ENCODE measurements at places on chromosomes 5 and 9.

DNA sequence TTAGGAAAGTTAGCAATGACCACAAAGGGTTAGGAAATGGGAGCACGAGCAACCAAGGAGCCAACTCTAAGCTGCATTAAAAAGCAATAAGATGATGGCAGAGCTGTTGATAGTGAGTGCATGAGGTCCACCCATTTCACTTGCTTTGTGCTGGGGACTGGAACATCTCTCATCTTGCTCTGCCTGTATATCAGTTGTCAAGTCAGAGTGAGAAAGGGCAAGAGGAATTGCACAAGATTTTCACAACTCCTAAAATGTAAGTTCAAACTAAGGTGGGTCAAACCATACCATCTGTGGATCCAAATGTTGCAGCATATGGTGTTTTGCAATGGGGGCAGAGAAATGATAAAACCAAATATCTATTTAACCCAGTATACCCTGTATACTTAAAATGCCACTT is 2.8 kb upstream of the ESM1 start:
- no peak for DNase-seq

- no peak for DNase-seq
Measured at GRCh38 chr5:78399116-78399515, 38.7 kb downstream of the SCAMP1 start.

- no peak for DNase-seq
Measured at GRCh38 chr9:117734523-117735314, 30.5 kb downstream of the TLR4 start.

DNA sequence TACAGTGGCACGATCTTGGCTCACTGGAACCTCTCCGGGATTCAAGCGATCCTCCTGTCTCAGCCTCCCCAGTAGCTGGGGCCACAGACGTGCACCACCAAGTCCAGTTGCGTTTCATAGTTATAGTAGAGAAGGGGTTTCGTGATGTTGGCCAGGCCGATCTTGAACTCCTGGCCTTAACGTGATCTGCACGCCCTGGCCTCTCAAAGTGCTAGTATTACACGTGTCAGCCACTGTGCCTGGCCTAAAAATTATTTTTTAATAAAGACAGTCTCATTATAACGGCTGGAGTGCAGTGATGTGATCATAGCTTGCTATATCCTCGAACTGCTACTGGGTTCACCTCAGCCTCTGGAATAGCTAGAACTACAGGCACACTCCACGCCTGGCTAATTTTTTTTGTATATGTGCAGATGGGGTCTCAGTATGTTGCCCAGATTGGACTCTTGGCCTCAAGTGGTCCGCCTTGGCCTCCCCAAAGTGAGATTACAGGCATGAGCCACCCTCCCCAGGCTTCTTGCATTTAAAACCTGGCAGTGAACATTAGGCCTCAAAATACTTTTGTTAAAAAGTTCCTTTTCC is 4.4 kb downstream of the NPM1 start:
- DNase-seq = no peak

GRCh38 chr9:21018177-21018576 is 13.3 kb downstream of the HACD4 start:
- no peak for DNase-seq

GRCh38 chr5:53820119-53820801 is 259.8 kb downstream of the NDUFS4 start:
- no peak for DNase-seq

DNA sequence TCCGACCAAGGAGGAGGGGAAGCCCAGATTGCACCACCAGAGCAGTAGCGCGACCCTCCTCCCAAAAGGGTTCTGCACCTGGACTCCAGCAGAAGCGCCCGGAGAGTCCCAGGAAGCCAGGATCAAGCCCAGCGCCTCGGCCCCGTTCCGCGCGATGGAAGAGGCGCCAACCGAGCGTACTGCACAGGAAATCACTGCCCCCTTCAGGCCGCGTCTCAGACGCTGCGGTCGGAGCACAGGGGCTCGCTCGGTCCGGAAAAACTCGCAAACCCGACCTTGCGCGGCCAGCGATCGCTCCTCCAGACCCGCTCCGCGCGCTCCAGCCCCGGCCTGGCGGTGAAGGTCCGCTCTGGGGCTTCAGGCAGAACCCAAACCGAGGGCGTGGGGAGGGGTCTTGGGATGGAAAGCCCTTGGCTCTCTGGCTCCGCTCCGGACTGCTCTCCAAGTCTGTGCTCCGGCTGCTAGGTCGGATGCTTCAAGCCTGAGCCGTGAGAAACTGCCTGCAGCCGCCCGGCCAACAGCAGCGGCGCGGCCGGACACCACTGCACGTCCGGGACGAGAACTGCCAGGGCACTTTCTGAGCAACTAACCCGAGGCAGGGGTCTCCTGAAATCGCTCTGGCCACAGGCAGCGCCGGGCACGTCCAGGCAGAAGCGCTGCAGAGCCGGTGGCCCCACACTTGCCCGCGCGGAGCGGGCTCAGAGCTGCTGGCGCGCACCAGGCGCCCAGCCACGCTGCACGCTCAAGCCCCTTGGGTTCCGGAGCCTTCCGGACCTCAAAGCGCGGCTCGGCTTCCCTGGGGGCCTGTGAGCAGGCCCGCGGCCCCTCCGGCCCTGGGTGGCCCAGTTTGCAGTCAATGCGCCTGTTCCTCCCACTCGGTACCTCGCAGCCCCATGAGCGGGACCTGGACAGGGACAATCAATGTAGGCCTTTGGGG is 1.3 kb downstream of the GABBR2 start:
- no peak for DNase-seq

DNA sequence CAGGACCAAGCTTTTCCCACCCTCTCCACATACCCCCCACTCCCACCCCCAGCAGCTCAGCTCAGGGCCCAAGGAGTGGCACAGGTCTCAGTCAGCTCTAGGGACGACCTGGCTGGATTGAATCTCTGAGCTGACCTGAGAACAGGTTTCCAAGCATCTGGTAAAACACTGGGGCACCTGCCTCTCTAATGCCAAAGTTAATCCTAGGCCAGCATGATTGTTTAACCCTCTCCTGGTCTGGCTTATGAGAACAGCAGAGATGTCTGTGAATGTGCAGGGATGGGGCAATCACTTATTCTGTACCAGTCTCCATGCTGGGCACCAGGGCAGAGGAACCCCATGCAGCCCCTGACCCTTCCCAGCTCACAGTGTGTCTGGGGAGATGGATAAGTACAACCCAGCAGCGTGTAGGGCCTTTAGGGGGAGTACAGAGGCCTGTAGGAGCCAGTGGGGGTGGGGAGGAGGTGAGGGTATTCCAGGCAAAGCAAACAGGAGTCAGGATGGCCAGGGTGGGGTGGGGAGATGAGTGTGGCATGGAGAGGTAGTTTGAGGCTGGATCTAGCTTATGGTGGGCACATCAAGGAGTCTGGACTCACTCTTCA is 678 bp upstream of the KIF12 start:
- no peak for DNase-seq

DNA sequence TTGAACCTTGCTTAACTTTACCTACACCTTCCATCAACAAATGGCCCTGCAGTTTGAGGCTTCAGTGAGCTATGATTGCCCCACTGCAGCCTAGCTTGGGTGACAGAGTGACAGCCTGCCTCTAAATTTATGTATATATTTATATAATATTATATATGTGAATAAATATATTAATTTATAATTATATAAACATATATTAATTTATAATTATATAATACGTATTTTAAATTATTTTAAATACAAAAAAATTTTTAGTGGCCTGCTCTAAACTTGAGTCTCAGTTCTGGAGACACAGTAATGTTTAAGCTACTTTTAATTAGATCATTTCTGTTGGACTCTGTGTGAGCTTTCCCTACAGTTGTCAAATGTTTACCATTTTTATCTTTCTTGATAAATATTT is 9.3 kb upstream of the SHC3 start:
- no peak for DNase-seq

DNA sequence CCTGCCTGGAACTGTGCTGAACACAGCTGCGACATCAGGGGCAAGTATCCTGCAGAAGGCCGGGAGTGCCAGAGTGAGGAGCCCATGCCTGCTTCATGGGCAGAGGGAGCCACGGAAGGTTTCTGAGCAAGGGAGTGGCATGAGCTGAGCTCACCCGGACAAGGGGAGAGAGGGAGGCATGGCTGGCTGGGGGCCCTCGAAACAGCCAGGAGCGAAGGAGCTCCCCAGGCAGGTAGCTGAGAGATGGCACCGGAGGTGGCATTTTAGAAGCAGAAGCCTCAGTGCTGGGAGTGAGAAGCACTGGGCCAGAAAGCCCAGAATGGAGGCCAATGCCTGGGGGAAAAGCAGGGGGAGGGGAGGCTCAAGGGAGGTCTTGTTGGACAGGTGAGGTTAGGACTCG is 56.9 kb upstream of the SARDH start:
- DNase-seq = no peak

- no peak for DNase-seq
Measured at GRCh38 chr5:8726383-8727036, 819.4 kb downstream of the SEMA5A start.

- DNase-seq = no peak
Measured at GRCh38 chr5:40160435-40160834, 519.3 kb upstream of the PTGER4 start.

DNA sequence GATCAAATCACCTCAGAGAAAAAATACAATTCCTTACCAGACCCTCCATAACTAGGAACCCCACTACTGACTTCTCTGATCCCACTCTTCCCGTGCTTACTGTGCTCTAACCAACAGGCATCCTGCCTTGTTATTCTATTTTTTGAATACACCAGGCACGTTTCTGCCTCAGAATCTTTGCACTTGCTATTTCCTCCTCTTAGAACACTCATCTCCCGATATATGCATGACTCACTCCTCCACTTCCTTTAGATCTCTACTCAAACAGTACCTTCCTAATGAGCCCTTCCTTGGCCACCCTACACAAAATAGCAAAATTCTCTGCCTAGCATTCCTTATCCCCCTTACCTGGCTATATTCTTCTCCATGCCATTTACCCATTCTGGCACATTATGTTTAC is 43.9 kb downstream of the MAPKAP1 start:
- no peak for DNase-seq

- DNase-seq = no peak
Measured at GRCh38 chr9:85917756-85918155, 23.2 kb upstream of the NAA35 start.

DNA sequence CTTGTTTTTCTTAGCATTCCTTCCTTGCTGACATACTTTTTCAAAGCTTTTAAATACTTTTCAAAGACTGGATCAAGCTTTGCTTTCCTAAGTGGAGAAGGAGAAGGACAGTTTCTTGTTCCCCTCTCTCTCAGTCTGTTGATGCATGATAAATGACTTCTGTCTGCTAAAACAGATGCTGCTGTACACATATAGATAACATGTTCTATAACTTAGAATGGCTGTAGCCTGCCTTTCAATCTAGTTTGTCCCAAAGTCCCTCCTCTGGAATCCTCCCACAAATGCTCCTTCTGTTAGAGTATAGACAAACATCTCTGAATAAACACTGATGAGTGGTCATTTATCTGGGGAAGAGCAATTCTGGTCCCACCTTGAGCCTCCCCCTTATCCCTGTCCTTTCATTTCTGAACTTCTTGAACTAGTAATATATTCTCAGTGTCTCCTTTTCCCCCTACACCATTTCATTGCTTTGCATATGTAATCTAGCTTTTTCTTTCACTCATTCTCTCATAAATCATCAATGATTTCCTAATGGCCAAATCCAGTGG is 5.4 kb upstream of the HEMGN start:
- no peak for DNase-seq

- DNase-seq = no peak
Measured at GRCh38 chr9:84694248-84694647, 24.7 kb downstream of the NTRK2 start.

GRCh38 chr9:70105147-70105546 is 61.5 kb downstream of the MAMDC2 start:
- DNase-seq = no peak

- DNase-seq = no peak
Measured at GRCh38 chr9:135388530-135388929, 91.1 kb upstream of the PPP1R26 start.

GRCh38 chr5:139462586-139463276 is at the start of gene ECSCR:
TSS of gene ECSCR (minus strand) at chr5:139462743. CDS start at chr5:139462670, 73 bp downstream.
- no peak for DNase-seq

DNA sequence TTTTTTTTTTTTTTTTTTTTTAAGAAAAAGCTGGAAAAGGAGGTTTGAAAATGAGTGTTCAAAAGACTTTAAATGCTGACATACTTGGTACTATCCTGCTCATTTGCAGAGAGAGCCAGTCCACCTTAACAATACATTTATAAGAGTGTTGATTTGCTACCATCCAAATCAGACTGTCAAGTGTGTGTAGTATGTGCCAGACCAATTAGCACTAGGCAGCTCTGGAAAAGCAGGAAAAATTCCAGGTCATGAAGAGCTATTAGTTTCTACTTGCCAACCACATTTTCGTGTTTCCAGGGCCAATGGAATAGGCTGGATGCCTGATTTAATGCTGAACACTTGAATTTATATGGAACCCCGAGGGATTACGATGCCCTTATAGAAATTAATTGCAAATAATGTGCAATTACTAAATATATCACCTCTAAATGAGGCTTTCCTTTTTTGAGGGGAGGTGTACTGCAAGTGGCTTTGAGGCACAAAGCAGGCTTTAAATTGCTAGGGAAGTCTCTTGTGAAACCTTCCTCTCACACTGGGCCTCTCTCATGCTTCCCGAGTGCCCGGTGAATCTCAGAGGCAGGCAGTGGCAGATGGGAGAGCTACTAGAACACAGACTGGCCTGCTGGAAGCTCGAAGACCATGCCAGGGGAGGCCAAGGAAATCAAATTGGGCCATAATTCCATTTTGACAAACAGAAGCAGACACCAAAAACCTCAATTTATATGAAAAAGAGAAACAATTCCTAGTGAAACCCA is 178.7 kb downstream of the PPP2R2B start:
- DNase-seq = no peak

GRCh38 chr9:112605518-112605917 is 112.4 kb downstream of the INIP start:
- DNase-seq = no peak

Data from activated T-helper 1 cell treated with anti-CD3 and anti-CD28 coated beads, Interleukin-2, amount 50 U/mL, for 16 hours (primary cell).